NCI-H2029 treated with DMSO at 0.1 percent for 48 hours (cell line): ENCODE measurements at places on chromosomes 4 and X.

- DNase-seq = peak; percentile 49
Measured at GRCh38 chr4:91243132-91243531, 1060.6 kb upstream of the GRID2 start.

GRCh38 chr4:87053176-87053658, 118.4 kb downstream of the AFF1 start:
- DNase-seq = no peak

DNA sequence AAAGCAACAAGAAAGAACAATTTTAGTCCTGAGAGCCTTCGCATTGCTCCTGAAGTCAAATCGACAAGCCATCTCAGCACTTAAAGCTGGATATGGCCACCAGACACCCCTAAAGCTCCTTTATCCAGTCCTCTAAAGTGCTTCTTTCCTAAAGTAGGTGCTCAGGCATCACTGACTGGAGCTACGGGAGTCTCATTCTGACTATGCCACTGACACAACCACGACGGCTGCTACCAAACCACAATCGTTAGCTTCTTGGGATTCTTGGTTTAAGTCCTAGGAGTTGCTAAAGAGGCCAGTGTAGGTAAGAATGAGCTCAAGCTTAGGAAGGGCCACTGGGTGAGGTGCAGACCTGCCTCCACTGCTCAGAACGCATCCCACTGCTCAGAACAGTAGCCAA, 1.0 kb downstream of the SLC10A6 start:
- DNase-seq = no peak

GRCh38 chr4:166518776-166519175, 645.7 kb downstream of the TLL1 start:
- no peak for DNase-seq

DNA sequence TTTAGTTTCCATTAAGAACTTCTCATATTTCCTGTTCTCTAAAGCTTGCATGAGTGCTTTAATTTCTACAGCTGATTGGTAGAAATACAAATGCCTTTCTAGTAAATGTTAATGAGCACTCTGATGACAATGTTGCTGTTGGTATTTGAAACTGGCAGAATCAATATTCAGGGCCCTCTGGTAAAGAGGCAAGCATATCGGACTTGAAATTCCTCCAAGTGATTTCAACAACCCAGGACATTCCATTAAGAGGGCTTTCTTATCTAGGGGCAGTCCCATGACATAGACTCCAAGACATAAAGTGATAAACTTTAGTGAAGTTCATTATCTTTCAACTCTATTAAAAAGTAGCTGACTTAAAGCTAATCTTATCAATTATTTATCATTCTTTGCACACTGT, 83.1 kb upstream of the VCX start:
- DNase-seq = no peak

GRCh38 chrX:38271154-38271716, 50.6 kb upstream of the SRPX start:
- no peak for DNase-seq

DNA sequence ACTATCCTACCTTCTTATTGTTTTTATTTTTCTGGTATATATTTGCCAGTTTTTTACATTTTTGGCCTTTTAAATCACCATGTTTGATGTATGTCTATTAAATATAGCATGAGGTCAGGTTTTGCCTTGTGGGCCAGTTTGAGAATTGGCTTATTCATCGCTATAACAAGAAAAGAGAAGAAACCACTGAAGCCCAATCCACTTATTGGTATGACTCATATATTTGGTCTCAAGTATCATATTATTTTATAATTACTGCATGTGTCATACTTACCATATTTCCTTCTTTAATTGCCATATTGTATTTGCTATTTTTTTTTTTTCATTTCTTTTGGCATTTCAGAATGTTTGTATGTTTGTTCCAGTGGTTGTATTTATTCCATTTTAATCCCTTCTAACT, 99.3 kb downstream of the IRF2 start:
- DNase-seq = no peak

DNA sequence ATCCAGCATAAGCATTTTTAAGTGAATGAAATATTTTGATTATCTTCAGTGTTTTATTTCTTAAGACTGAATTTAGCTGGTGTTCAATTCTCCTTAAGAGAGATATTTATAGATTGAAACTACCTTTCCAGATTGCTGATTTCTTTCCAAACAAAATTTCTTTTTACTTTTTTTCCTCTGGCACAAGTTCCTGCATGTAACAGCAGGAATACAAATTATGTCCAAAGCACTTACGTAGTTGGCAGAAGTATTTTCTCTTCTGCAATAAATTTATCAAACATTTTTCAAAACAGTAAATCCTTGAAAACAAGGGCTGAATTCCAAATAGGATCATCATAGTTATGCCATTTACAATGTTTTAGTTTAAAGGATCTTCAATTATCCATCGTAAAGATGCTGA, 412.6 kb downstream of the IQCM start:
- no peak for DNase-seq

- DNase-seq = no peak
Measured at GRCh38 chr4:96566755-96567154, 726.9 kb downstream of the PDHA2 start.

DNA sequence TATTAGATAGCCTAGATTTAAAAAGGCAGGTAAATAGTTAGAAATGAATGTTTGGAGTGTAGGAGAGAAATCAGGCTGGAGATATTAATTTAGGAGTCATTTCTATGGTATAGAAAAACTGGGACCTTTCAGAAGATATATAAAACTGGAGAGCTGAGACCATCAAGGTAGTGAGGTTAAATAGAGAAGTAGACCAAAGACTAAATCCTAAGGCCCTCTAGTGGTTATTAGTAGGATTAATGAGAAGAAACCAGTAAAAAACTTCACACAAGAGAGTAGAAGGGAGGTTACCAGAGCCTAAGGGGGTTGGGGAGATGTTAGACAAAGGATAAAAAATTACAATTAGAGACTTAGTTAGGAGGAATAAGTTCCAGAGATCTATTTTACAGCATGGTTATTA, 351.0 kb upstream of the SPANXN1 start:
- DNase-seq = no peak

- DNase-seq = no peak
Measured at GRCh38 chr4:21991050-21991449, 42.5 kb upstream of the KCNIP4 start.

DNA sequence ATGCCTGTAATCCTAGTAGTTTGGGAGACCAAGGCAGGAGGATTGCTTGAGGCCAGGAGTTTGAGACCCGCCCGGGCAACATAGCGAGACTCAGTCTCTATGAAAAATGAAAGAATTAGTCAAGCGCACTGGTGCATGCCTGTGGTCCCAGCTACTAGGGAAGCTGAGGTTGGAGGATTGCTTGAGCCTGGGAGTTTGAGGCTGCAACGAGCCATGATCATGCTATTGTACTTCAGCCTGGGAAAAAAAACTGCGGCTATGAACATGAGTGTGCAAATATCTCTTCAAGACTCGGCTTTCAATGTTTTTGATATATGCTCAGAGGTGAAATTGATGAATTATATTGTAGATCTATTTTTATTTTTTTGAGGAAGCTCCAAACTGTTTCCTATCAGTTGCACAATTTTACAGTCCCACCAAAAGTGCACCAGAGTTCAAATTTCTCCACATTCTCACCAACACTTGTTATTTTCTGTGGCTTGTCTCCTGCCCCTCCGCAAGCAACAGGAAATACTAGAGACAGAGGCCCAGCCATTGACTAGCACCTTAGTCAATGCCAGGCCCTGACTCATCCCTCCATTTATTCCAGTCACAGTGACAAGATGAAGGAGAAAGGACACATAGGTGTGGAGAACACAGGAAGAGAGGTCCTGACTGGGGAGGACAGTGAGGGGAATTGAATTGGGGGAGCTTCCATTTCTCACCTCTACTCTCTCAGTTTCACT, 33.1 kb upstream of the ZNF41 start:
- DNase-seq = no peak

- no peak for DNase-seq
Measured at GRCh38 chrX:65668377-65669310, 1.2 kb downstream of the MSN start.

DNA sequence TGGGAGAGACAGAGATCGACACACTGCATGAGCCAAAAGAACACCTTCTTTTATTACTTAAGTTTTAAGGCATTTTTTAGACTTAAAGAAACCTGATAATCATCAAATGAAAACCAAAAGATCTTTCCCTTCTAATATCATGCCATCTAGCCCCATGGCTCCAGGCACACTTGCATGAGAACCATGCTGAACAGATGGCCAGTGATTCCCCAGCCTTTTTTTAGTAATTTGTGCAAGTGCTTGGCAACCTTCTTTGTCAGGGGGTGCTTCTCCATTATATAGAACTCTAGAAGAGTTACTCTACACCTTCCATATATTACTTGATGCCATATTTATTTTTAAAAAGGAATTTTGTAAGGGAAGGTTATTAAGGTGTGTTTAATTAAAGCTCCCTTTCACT, 182.2 kb upstream of the TEX13C start:
- no peak for DNase-seq

- no peak for DNase-seq
Measured at GRCh38 chrX:140206657-140207056, 241.3 kb upstream of the CXorf66 start.

GRCh38 chrX:2958199-2958598, 29.1 kb upstream of the ARSD start:
- no peak for DNase-seq

- DNase-seq = no peak
Measured at GRCh38 chr4:94803181-94803580, 45.4 kb downstream of the BMPR1B start.

DNA sequence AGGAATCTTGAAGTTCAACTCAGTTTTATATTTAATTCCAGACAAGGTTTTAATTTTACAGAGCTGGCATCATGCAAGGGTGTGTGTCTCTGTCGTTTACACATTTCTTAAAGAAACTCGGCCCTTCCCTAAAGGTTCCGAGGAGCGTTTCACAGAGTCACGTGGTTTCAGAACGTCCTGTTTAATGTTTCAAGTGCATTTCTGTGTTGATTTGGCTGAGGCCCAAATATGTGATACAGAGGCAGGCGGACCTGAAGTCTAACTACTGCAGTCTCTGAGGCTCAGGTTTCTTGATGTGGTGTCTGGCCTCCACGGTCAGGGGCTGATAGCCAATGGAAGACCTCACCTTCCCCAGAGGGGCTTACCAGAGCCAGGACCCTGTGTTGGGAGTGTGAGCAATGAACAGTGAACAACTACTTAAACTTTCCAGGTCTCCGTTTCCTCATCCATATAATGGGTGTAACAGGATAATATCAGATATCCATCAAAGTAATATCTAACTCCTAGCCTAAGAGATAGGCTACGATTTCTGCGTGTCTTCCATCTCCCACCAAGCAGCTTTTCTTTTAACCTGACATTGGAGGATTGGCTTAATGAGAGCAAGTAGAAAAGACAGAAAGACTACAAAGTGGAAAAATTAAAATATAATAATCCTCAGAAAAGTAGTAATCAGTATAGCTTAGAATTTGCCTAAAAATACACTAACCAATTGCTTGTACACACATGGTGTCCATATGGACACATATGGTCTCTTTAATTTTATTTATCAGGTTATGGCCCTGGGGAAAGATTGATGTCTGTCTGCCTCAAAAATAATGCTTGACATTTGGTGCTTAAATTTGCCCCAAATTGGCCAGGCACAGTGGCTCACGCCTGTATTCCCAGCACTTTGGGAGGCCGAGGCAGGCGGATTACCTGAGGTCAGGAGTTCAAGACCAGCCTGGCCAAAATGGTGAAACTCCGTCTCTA, 50.0 kb upstream of the TRIM2 start:
- DNase-seq = peak; percentile 25

- DNase-seq = no peak
Measured at GRCh38 chrX:123348468-123348867, 164.4 kb downstream of the GRIA3 start.
